ENCODE measurements at places on chromosomes 3 and 15. TPM values are rescaled to one million over a fixed set of nuclear protein-coding genes. Genes with fewer than 3 reads are reported as not detected.

The ALCAM gene
- 120 TPM for total RNA-seq

The CPEB1 gene
- total RNA-seq: 3.3 TPM

The SERINC4 gene
- 0.09 TPM for total RNA-seq

The FSTL1 gene
- 62.0 TPM for total RNA-seq

The ALAS1 gene
- total RNA-seq: 47.9 TPM

The GATM gene
- 2.3 TPM for total RNA-seq

The SLC9C1 gene
- not detected for total RNA-seq

The FBXW12 gene
- total RNA-seq: not detected

The COLQ gene
- 0.25 TPM for total RNA-seq

The POPDC2 gene
- total RNA-seq: 0.37 TPM

The CRBN gene
- 25.9 TPM for total RNA-seq

The ISY1 gene
- 19.4 TPM for total RNA-seq

The THRB gene
- 2.1 TPM for total RNA-seq

The THSD4 gene
- 25.8 TPM for total RNA-seq

The EPHB1 gene
- 0.06 TPM for total RNA-seq

The CTXN2 gene
- total RNA-seq: not detected

The TRPM1 gene
- total RNA-seq: not detected

The KY gene
- 0.09 TPM for total RNA-seq

The SI gene
- not detected for total RNA-seq

The SAMMSON gene
- total RNA-seq: not detected

The IFT122 gene
- 11.8 TPM for total RNA-seq

The PPP2R3A gene
- 2.9 TPM for total RNA-seq

The RAD51 gene
- total RNA-seq: 17.9 TPM

The COL6A5 gene
- total RNA-seq: not detected

The ZIC4 gene
- total RNA-seq: not detected

The ZDHHC23 gene
- 2.9 TPM for total RNA-seq

The RLBP1 gene
- total RNA-seq: not detected

The RARB gene
- total RNA-seq: 6.7 TPM

The GOLGA6L7 gene
- total RNA-seq: not detected

The LSG1 gene
- total RNA-seq: 31.0 TPM

The SPSB4 gene
- total RNA-seq: 0.20 TPM

The CCDC54 gene
- total RNA-seq: not detected

The CAPN3 gene
- total RNA-seq: 0.22 TPM

The TEX55 gene
- total RNA-seq: not detected

All from A549 treated with AZD2906 at 1 μM for 4 hours (cell line).